Hippocampal formation (tissue), 2 donors: ENCODE measurements at places on chromosomes 1 and 21.

GRCh38 chr1:23481026-23481597 lies 2.9 kb downstream of the ASAP3 start:
- no peak for DNase-seq

- peak; percentile 3 for DNase-seq
Measured at GRCh38 chr1:87684194-87684593, 355.5 kb downstream of the LMO4 start.

GRCh38 chr1:87501738-87502137 lies 173.1 kb downstream of the LMO4 start:
- no peak for DNase-seq

DNA sequence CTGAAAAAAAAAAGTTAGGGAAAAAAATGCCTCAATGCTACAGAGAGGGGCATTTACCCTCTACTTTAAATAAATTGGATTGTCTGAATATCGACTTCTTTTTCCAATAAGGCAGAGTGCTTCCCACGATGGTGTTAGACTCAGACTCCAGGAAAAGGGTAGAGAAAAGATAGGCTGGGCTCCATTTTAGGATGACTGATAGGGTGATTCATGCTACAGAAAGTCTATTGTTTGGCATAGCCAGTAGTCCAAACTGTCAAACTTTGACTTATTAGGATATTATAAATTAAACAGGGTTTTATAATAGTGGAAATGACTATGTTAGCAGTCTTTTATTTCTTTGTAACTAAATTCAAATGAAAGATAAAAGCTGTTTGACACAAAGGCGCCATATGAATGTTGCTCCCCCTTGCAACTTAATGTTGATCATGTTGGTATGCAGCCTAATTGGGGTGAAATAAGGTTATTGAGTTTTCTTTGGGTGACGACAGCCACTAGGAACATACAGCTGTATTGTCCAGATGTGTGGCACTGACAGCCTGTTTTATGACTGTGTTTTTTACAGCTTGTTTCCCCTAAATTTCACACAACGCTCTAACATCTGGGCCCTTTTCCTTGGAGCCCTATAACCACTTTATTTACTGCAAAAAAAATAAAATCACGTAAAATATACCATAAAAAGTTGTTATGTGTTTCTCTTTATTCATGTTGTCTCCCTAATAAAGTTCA lies 69.3 kb downstream of the SPAG17 start:
- no peak for DNase-seq

GRCh38 chr1:173860065-173860464 lies 7.7 kb downstream of the GAS5 start:
- no peak for DNase-seq

DNA sequence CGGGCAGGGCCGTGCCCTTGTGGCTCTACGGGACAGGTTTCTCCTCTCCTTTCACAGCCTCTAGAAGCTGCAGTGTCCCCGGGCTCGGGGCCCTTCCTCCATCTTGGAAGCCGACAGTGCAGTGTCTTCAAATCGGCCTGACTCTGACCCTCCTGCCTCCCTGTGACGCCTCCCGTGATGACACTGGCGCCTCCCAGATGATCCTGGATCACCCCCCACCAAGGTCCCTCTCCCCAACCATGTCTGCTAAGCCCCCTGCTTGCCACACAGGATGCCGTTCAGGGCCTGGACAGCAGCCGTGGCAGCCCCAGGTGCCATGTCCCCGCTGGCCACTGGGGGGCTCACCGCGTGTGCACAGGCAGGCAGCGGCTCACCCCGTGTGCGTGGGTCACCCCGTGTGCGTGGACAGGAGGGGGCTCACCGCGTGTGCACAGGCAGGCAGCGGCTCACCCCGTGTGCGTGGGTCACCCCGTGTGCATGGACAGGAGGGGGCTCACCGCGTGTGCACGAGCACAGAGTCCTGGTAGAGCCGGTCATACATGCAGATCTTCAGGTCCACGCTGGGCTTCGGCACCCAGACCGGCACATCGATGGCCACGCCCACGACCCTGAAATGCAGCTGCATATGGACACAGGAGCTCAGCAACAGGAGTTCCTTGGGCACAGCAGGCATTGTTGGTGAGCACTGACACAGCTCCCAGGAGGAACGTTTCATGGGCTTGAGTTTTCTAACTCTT lies 24.9 kb upstream of the TMEM52 start:
- DNase-seq: no peak

- no peak for DNase-seq
Measured at GRCh38 chr21:25842925-25843324, 108.2 kb downstream of the GABPA start.

- no peak for DNase-seq
Measured at GRCh38 chr1:22320587-22321344, 130.9 kb upstream of the ZBTB40 start.
